ENCODE measurements at places on chromosomes 1 and 21.
A peak's percentile ranks its signal among the peaks of the same experiment; 100 is the strongest.

DNA sequence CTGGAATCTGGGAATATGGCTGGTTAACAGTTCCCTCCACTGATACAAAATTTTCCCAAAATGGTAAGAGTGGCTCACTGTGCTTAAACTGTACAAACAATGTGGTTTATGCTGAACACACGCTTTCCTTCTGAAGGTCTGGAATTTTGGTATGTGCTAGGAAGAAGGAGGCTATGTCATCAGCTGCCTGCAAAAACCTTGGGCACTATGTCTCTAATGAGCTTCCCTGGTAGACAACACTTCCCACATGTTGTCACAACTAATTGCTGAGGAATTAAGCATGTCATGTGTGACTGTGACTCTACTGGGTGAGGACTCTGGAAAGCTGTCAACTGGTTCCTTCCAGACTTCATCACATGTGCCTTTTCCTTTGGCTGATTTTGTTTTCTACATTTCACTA is 29.2 kb downstream of the IPP start:
- no peak for DNase-seq

DNA sequence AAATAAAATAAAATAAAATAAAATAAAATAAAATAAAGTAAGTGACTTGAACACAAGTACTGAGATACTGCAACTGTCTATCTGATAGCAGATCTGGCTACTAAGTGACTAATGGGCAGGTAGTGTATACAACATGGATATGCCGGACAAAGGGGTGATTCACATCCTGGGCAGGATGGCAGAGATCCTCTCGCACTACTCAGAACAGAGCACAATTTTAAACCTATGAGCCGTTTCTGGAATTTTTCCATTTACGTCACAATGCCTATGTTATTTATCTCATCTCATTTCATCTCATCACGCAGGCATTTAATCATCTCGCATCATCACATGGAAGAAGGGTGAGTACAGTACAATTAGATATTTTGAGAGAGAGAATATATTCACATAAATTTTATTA is 233.3 kb upstream of the COA6 start:
- DNase-seq, result no peak

- no peak for DNase-seq
These were observed 60.6 kb downstream of the NFIA start for GRCh38 chr1:61142726-61143500.

DNA sequence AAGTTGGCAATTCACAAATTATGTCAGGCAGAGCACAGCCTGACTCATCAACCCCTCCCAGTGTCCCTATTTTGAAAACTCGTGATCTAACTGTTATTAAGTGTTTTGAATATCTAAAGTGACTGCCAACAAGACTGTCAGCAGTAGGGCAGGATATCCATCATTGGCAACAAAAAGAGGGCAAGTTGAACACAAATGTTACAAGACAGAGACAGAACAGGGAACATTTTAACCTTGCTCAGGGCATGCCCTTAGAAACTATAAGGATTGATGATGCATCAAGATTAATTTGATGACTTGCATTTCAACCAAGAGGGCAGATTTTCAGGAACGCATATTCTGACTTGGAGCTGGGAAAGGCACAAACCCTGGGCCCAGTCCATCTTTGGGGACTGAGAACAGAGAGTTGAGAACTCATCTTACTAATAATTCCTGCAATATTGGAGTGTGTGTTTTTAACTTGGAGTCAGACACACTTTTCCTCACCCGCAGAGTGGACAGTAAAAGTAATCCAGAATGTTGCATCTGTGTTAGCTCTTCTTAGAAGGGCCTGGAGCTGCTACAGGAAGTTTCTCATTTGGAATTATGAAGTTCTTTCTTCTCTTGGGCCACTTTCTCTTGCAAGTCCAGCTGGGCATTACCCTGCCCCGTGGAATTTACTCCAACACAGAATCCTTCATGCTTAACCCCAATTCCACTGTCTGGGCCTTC is 317.2 kb downstream of the LTN1 start:
- no peak for DNase-seq

- no peak for DNase-seq
These were observed 9.2 kb upstream of the UQCRHL start for GRCh38 chr1:15816674-15817073.

DNA sequence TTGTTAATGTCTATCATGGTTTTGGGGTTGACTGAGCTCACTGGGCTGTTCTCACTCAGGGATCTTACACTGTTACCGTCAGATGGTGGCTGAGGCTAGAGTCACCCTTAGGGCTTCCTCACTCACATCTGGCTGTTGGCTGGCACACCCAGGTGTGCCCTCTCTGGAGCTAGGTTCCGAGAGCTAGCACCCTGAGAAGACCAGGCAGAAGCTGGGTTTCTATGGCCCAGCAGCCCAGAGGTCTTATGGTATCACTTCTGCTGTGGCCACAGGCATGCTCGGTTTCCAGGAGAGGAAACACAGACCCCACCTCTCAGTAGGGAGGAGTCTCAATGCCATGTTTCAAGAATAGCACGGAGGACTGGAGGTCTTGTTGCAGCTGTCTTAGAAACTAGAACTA is 20.7 kb upstream of the KIF1B start:
- DNase-seq, result no peak

DNA sequence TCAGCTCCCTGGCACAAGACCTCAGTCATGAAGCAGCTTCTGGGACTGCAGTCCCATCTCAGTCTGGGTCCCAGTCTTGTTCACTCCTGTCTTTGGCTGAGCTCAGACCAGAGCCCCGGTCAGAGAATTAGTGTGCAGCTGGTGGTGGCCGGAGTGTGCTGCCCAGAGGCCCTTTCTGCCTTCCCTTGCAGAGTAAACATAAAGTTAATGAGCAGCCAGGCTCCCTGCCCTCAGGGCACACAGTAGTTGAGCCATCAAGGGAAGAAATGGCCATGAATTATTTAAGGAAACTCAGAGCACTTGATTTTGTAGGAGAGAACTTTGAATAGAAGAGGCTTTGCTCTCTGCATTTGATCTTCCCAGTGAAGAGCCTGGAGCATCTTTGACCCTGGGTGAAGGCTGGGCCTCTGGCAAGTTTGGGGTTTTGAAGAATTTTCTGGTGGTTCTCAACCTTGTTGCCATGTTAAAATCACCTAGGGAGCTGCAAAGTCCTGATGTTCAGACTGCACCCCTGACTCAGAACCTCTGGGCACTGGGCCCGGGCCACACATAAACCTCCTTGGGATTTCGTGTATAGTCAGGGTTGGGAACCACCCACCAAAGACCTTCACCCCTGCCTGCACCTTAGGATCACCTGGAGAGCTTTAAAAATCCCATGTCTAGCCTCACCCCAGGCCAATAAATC is 26.4 kb upstream of the SELENON start:
- DNase-seq, result no peak

GRCh38 chr1:18108299-18109057 is 880 bp downstream of the IGSF21 start:
- DNase-seq, result no peak

GRCh38 chr1:85623061-85623471 is 42.5 kb downstream of the CCN1 start:
- no peak for DNase-seq

DNA sequence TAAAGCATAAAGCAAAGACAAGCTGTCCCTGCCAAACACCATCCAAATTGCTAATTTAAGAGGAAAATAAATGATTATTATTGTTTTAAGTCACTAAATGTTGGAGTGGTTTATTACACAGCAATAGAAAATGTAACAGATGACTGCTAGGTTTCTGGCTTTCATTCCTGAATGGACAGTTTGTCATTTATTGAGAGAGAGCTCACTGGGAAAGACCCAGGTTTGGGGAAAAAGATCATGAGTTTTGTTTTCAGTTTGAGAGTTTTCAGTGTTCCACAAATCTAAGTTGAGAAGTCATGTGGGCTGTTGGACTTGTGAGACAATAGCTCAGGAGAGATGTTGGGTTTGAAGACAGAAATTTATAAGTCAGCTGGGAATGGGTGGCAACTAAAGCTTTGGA is 5.4 kb downstream of the GPA33 start:
- DNase-seq, result no peak

DNA sequence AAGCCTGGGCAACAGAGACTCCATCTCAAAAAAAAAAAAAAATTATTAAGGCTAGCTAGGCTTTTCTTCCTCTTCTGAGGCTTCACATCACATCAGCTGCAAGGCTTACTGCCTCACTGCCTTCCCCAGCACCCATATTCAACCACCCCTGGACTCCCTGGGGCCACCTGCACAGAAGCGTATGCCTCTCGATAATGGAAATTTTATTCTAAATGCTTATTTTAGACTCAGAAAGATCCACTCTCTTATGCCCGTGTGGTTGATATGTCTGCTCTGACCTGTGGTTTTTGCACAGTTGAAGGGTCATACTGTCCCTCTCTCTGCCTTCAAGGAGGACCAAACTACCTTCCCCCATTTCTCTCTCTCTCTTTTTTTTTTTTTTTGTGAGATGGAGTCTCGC is 1.5 kb upstream of the FCRLA start:
- no peak for DNase-seq

DNA sequence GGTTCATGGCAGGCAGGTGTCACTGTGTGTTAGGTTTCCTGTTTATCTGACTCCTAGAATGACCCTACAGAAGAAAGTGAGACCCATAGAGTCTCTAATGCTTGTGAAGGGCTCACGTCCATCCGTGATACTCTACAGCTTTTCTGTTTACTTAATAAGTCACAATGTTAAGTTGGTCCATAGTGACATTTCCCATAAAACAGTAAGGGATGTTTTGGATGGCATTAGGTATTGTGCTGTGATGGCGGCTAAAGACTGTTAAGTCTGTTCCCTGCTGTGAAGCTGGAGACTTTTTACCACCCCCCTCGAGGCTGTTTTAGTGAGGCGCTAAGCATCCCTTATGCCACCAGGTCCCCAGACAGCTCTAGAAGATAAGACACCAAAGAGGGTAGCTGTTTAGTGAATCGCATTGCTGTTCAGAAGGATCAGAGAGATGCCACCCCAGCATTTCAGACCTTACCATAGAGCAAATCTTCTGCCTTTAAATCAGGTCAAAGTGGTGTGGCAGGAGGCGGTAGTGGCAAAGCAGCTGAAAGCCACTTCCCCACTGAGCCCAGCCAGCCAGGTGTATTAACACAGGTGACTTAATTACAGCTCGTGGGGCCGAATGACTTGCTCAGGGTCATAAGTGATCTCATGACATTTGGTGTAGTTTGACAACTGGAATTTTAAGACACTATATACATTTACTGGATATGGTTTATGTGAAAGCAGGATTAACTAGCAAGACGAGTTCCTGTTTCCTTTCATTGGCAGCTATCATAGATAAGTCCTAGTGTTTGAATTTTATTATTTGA is 25.0 kb downstream of the SLC37A1 start:
- DNase-seq, result no peak

DNA sequence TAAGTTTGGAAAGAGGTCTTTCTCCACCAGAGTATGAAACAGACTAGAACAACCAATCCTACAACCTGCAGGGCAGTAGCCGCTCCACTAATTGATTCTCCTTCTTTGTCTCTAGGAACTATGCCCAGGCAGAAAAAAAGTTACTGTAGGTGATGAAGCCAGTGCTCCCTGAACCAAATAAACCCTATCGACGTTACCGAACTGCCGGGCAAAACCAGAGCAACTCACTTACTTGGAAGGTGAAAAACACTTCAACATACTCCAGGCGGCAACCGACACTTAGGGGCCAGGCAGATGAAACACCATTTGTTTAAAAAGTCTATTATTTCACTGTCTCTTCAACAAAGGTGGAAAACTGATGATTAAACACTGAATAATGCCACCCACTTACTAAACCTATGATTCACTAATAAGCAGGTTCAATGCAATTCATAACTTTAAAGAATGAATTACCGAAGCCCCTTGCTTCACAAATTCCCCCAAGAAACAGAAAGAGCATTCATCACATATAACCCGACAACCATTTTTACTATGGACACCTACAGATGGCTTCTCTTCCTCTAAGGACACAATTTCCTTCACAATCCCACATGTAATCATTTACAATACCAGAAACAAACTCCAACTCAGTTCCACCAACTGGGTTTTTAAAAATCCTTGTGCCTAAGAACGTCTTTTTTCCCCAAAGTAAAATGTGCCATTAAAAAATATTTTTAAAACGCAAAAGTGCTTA is 1.6 kb downstream of the NRIP1 start:
- peak; percentile 19 for DNase-seq

- peak; percentile 24 for DNase-seq
These were observed 114.7 kb upstream of the IRF2BP2 start for GRCh38 chr1:234724516-234725176.

DNA sequence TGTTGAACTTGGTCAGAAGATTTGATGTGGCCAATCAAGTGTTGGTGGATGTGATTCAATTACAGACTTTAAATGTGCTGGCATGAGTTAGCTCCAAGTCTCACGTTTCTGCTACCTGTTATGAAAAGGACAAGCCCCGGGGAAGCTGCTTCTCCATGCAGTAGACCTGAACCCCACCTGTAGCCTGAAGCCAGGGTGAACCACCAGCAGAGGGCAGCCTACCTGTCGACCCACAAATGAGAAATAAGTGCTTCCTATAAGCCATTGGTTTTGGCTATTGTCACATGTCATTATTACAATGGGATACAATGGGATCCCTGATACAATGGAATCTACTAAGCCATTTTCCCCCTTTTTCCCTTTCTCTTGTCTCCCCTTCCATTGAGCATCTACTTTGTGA is 230.2 kb downstream of the PRDM2 start:
- no peak for DNase-seq

DNA sequence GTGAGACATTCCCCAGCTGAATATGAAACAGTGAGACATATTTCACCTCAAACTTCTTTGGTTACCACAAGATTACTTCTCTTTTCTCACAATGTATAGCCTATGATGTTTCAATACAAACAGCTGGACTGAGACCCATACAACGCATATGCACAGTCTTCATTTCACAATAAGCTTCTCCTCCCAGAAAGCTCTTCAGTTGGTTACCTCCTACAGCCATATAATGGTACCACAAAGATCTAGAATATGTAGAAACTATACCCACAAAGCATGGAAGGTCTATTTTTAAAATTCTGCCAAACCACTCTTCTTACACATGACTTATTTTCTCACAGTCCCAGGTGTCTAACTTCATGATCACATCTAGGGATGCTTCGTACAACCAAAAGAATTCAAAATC is 70.8 kb downstream of the JAK1 start:
- DNase-seq, result no peak

DNA sequence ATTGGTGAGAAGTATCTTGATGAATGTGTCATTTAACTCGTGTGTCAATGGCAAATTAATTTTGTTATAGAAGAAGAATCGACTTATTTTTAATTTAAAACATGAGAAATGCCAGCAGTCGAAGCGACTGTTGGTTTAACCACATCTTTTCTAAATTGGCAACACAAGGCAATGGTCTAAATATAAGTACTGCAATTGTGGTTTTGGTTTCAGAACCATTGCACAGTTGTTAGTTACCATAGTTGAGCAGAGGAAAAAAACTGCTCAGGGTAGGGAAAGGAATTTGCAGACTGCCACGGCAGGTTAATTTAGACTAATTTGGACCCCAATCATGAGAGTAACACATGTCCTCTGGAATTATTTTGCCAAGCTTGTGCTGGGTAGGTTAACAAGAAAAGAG is 185.6 kb upstream of the RUNX1 start:
- DNase-seq, result no peak

DNA sequence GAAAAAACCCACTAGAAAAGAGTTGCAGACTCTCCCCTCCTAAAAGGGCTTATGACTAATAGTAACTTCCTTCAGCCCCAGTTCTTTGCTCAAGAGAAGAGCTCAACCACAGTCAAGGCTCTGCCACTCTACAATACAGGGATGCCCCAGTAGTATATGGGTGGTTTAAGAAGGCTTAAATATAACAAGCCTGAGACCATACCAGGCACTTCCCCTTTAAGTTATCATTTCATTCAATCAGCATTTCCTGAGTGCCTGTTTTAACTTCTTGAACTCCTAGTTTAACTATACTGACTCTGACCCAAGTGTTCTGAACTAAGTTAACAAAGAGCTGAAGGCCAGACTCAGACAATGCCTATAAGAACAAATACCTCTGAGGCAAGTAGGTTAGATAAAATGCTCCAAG is 19.8 kb downstream of the PRPF38A start:
- peak; percentile 5 for DNase-seq
